NCI-H510A (cell line): ENCODE measurements at places on chromosomes 12 and 14.

DNA sequence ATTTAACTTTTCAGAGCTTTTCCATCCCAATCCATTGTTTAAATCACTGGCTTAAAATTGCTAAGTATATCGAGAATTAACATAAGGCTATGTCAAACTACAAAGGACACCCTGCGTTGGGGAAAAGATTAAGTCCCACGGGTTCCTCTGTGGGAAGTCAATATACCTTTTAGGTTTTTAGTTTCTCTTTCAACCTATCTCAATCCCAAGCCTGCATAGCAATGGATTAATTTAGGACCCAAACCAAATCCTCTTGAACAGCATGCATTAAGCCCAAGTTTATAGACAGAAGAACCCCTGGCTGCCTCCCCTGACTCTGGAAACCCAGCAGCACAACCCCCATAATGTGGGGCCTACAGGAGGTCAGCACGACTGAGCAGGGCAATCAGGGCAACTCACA, 6.3 kb downstream of the CDCA4 start:
- no peak for DNase-seq

DNA sequence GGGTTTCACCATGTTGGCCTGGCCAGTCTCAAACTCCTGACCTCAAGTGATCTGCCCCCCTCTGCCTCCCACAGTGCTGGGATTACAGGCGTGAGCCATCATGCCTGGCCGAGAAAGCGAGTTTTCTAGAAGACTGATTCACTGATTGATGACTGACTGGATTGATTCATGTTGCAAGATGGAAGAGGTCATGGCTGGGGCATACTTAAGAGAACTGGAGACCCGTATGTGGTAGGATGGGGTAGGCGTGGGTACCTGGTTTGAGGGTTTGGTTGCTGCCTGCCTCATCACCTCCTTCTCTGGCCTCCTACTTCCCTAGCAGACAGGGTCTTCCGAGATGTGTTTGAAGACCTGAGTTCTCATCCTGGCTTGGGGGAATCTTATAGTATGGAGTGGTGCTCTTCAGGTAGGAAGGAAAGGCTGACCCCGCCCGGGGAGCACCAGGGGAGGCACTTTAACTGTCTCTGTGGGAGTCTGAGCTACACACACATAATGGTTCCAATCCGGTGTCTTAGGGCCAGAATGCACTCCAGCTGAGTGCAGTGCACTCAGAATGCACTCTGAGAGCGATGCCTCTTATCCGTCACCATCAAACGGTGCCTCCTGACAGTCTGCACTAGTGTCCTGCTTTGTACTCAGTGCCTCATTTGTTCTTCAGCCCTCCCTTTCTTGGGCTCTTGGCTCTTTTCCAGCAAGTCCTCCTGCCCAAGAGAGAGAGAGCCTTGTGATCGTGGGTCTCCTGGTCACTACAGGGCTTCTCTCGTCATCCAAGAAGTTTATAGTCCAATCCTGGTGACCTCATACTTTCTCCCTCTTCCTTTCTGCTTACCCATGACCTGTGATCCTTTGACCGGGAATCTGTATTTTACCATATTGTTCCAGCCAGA, 19.7 kb downstream of the PLEKHG3 start:
- peak; percentile 59 for DNase-seq

GRCh38 chr12:42262271-42262670, 24.2 kb upstream of the YAF2 start:
- no peak for DNase-seq

- DNase-seq: no peak
Observed at GRCh38 chr12:42178101-42178500, 33.4 kb upstream of the GXYLT1 start.

DNA sequence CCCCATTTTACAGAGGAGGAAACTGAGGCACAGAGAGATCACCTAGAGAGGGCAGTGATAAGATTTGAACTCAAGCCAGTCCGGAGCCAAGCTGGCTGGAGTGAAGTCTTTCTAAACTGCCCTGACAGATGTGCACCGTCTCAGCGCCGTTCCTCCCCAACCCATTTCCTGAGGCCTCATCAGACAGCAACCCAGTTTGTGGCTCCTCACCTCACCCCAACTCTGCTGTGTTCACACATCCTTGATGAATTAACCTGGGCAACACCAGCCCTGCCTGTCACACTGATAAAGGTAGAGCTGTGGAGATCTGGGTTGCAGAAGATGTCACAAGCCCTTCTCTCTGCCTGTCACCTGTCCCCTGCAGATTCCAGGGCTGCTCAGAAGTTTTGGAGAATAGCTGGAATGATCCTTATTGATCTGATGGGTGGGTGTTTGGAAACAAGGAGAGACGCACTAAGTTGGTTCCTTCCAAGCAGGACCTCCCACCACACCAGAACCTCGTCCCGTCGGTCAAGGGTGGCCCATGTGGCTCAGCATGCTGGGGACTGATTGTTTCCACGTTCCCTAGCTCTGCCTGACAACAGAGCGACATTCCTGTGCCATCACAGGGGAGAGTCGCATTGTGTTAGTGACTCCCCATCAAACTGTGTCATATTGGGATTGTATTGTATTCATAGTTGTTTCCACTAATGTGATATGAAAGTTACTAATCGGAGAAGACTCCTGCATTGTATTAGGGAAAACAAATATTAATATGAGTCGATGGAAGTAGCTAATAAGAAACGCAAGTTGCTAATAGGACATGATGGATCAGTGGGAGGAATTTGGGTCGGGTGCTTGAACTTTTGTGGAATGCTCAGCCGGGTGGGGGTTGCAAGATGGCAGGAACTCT, 200.6 kb downstream of the PHETA1 start:
- DNase-seq: no peak

DNA sequence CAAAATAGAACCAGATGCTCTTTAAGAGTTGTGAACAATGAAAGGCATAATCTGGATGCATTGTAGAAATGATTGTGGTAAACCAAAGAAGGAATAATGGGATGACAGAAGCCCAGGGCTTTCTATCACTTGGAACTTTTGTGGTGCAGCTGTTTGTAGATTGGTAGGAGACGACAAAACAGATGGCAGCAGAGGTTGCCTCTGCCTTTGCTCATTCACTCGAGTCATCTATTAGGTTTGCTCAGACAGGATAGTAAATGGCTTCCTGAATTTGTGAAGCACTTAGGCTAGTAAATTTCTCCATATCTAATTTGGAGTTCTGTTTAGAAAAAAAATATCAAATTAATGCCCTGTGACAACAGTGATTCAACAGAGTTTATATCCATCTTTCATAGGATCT, 78.4 kb downstream of the FGD4 start:
- no peak for DNase-seq

GRCh38 chr12:30961030-30961429, 34.5 kb downstream of the TSPAN11 start:
- DNase-seq: no peak

- no peak for DNase-seq
Observed at GRCh38 chr12:94122591-94122990, 25.8 kb upstream of the PLXNC1 start.

DNA sequence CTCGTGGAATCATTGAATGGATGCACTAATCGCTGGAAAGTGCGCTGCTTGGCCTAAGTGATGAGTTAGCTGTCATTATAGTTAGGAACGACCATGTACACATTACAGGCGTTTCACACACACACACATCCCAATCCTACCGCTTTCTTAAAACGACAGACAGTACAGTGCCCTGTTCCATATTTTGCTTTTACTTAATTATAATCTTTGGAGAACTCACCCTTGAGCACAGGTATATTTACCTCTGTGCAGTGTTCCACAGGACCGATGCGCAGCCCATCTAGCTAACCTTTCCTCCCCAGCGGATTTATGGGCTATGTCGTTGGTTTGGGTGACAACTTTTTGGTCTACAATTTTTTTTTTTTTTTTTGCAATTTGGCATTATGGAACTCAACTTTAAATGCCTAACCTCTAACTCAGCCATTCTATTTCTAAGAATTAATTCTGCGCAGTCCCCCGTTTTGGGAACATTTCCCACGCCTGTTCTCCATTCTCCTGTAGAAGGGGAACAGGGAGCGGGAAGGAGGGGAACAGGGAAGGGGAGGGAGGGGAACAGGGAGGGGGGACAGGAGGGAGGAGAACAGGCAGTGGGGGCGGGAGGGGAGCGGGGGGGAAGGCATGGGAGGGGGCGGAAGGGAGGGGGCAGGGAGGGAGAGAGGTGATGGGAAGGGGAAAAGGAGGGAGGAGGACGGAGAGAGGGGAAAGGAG, 663 bp upstream of the ULK1 start:
- no peak for DNase-seq

DNA sequence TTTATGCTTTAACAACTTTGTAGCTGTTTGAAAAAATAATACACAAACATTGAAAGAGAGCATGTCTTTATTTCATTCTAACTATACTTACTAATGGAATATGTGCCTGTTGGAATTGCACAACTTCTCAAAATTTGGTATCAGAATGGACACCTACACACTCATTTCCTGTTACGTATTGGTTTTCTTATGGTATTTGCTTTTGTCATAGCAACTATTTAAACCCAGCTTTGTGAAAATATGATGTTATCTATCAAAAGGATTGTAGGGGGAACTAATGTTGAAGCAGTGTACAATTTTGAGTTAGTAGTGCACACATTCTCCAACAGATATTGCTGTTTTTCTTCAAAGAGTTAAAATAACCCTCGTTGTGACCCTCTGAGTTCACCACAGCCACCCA, 52.6 kb downstream of the RBMS2 start:
- no peak for DNase-seq

DNA sequence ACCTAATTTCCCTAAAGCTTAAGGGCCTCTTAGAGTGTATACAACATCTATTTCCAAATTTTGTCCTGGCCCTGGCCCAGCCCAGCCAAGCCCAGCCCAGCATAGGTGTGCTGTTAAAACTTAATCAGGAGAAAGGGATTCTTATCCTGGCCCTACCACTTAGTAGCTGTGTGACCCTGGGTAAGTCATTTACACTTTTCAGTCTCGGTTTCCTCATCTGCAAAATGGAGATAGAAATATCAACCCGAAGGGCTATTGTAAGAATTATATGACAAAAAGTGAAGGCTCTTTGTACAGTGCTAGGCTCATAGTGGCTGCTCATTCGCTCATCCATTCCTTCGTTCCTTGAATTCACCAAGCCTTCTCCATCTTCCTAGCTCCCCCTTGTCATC, 442 bp downstream of the ERG28 start:
- DNase-seq: no peak

DNA sequence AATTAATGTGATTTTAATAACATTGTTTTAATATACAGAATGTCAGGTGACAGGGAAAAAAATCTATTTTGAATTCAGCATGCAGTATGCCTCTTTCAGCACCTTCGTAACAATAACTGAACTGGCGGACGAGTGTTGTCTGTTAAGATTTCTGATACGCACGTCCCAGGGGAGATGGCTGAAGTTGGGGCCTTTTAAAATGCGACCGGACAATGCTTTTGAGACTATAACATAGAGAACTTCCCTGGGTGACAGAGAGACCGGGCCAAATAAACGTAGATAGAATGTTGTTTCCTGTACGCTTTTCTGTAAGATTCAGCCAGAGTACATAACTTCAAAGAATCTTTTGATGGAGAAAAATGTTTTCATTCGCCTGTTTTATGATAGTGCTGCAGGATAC, 239.7 kb downstream of the EGLN3 start:
- DNase-seq: no peak

DNA sequence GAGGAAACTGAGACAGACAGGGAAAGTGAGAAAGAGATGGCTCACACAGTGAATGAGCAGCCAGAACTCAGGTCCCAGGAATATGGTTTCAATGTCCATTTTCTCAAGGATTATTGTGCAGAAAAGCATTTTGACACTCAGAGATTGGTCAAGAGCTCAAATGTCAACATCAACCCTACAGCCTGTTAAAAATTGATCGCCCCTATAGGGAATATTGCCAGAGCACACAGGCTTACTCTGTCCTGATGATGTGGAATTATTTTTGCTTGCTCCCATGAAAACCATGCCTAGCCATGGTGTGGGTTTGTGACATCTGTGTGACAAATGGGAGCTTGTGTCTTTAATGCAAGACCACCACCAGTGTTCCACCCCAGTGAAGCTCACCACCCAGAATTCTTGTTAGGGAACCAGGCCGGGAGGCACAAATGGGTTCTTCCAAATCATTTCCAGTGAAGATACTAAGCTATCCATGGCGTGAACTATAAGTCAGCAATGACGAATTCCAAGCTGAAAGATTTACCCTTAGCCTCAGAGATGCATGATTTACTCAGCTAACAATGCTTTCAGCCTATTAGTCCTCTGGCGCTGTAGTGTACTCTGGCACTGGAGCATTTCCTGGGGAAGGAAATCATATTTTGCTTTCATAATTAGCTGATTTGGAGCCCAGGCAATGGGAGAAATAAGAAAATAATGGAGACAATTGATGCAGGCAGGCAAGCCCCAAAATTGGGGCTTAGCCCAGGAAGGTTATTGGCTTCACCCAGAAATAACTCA, 1188.2 kb upstream of the TMEM132C start:
- DNase-seq: no peak

GRCh38 chr12:47991106-47992061, 12.9 kb downstream of the COL2A1 start:
- no peak for DNase-seq

- DNase-seq: no peak
Observed at GRCh38 chr14:96380735-96381134, 11.2 kb upstream of the AK7 start.

GRCh38 chr12:92111256-92111655, 34.4 kb downstream of the BTG1 start:
- DNase-seq: no peak

GRCh38 chr12:118880720-118881493, 100.4 kb upstream of the SRRM4 start:
- no peak for DNase-seq

DNA sequence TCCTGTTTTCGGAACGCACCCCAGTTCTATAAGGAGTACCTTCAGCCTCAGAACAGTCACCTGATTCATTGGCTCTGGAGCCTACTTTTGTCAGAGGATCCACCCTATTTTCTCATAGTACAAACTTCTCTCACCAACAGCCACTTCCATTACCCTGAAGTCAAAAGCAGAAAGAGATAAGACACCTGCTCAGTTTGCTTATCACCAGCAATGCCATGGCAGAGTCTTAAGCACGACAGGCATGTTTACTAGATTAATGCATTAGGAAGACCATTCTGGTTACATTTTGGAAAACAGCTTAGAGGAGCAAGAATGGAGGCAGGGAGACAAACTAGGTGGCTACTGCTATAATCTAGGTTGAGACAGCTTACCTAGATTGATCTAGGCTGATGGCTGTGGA, 67.7 kb downstream of the GXYLT1 start:
- DNase-seq: no peak

- DNase-seq: no peak
Observed at GRCh38 chr12:123089631-123090353, 61.1 kb downstream of the PITPNM2 start.

DNA sequence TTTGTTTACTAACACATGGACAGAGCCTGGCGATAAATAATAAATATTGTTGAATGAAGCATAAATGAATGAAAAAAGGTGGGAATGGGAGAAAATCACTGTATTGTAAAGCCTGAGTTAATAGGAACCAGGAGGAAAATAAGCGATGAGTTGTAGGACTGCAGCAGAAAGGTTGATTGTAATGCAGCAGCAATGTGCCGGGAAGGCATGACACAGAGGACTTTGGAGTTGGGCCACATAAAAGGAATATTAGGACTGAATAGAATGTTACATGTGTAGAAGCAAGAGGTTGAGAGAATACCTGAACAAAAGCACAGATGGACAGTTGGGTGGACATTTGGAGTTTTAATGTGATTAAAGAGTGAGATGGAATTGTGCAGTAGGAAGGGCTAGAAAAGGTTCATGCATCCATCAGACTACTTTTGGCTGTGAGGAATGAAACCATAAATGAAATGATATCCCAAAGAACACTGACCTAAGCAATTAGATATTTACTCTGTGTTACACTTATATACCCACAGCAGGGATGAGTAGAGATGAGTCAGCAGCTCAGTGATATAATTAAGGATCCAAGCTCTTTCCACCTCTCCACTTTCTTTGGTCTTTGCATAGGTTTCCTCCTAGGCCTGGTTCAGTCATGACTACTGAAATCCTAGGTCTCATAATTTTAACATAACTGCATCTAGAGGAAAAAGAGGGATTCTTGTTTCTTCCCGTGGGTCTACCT, 55.4 kb downstream of the CCER1 start:
- no peak for DNase-seq
